Glomerular endothelial cell (primary cell): ENCODE measurements at places on chromosomes 2 and 18.
A peak's percentile ranks its signal among the peaks of the same experiment; 100 is the strongest.

GRCh38 chr2:30862054-30862651 is 54.9 kb upstream of the CAPN13 start:
- DNase-seq, result peak; percentile 10

DNA sequence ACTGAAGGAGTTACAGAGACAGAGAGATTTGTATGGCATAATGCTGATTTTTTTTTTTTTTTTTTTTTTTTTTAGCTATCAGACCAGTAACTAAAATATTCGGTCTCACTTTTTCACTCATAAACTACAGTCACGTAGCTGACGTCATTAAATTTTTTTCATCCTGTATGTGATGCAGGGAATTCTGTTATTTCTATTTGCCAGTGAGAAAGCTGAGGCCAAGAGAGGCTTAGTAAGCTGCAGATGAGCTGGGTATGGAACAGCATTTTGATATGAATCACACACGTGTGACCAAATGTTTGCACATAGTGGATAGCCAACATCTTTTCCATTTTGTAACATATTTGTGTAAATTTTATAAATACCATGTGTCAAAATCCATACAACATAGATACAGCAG is 79.1 kb upstream of the EPB41L3 start:
- DNase-seq, result no peak

- DNase-seq, result no peak
Observed at GRCh38 chr2:234300932-234301823, 195.7 kb downstream of the ARL4C start.

GRCh38 chr2:218028189-218028495 is 25.3 kb upstream of the TNS1 start:
- no peak for DNase-seq

DNA sequence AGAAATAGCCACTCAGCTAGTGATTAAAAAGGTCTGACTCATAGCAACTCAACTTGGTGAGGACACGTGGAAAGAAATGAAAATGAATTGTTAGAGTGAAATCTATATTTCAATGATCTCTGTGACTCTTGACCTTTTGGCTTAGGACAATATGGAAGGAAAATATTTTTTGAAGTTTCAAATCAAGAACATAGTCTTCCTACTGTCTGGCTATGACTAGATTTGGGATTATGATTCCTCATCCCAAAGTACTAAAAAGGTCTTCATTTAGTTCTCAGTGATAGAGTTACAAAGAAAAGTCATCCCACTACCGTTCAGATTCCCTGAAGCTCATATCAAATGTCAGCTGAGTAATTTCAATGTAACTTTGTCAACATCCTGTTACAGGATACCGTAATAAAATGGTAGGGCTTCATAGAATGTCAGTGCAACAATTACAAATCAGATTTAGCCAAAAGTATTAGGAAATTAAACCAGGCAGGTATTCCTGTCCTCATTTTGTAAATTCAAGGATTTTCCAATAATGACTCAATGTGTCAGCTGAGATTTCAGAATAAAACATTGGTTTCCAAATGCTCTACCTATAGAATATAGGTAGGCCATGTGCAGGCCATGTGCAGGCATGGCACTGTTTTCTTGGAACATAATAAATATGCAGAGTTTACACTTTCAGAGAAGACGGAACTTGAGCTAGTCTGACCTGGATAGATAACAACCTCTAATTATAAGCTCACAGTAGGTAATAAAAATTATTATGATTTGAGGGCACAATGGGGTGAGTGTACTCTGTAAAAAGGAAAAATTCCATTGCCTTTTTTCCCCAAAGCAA is 36.0 kb downstream of the ANKRD29 start:
- no peak for DNase-seq

- peak; percentile 52 for DNase-seq
Observed at GRCh38 chr2:9333591-9334171, 89.6 kb downstream of the ITGB1BP1 start.

- DNase-seq, result no peak
Observed at GRCh38 chr2:120969613-120970355, 234.1 kb downstream of the GLI2 start.

- no peak for DNase-seq
Observed at GRCh38 chr18:53883771-53884170, 340.7 kb downstream of the MBD2 start.

DNA sequence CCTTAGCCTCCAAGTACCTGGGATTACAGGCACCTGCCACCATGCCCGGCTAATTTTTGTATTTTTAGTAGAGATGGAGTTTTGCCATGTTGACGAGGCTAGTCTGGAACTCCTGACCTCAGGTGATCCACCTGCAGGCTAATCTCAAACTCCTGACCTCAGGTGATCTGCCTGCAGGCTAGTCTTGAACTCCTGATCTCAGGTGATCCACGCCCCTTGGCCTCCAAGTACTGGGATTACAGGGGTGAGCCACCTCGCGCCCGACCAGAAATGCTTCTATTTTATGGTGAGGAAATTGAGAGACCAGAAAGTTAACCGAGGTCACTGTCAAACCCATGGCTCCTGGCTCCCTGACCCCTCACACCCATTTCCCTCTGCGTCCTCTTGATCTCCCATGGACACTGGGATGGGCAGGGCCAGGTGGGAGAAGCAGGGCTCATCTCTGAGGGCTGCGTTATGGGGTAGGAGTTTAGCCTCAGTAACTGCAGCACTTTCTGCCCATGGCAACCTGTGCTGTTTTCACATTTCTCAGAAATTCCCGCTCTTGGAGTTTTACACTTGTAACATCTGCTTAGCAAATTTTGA is 210.0 kb downstream of the AGAP1 start:
- no peak for DNase-seq

GRCh38 chr2:170092436-170093060 is 85.4 kb upstream of the MYO3B start:
- no peak for DNase-seq

DNA sequence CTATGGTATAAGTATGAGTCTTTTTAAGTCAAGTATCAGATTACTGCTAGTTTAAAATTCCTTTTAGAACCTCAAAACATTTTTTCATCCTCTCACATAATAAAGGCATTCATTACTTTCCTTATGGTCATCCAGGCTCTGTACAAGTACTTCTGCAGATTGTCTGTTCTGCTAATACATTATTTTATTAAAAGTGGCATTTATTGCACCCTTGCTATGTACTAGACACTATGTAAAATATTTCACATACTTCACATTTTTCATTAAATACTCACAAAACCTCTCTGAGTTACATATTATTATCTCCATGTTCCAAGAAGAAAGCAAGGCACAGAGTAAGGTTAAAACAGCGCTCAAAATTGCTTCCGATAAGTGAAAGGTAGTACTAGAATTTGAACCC is 84.1 kb downstream of the RAPH1 start:
- DNase-seq, result no peak

DNA sequence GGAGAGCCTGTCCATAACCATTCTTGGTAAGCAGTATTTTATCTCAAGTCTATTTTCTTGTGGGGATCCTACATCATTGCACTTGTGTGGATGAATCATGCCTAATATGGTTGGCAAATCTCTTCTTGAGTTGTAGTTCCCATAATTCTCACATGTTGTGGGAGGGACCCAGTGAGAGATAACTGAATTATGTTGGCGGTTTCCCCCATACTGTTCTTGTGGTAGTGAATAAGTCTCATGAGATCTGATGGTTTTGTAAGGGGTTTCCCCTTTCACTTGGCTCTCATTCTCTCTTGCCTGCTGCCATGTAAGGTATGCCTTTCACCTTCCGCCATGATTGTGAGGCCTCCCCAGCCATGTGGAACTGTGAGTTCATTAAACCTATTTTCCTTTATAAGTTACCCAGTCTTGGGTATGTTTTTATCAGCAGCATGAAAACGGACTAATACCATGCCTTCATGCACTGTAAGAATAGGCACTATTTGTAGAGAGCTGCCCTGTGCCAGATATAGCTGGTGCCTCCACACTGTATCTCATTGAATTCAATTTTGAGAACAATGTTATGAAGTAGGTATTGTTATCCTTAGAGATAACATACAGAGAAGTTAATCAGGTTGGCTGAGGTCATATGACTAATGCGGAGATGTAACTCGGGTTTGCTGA is 148.3 kb downstream of the PLCL1 start:
- DNase-seq, result no peak

GRCh38 chr2:44135771-44136170 is 32.9 kb upstream of the PPM1B start:
- no peak for DNase-seq

GRCh38 chr2:179275253-179276012 is 10.8 kb upstream of the SESTD1 start:
- no peak for DNase-seq

DNA sequence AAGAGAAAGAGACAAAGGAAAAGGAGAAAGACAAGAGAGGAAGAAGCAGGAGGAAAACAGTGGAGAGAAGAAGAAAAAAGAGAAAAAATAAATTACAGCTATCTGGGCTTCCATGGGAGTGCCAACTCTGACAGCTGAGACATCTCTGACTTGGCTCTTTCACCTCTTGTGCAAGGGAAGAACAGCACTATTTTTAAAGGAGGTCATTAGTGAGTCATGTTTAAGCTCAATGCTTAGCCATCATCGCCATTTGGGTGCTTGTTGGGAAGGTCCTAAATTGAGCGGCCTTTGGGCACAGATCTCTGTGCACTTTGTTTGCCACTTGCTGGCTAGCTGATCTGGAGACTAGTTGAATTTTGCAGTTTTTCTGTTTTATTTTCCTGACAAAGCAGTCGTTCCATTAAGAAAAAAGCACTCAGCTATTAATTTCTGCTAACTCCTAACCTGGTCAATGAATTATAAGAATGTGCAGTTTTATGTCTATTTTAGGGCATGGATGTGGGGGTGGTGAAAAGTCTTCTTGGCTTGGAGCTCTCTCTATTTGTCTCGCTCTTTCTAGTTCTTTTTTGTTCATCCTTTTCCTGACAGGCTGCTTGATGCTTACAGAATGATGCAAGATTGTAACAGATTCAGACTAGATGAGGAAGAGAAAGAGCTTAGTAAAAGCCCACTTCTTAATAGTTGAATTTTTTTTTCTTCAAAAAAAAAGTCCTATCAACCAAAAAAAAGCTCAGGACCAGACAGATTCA is 231.5 kb downstream of the SLC8A1 start:
- DNase-seq, result no peak

- no peak for DNase-seq
Observed at GRCh38 chr2:121910139-121910538, 154.7 kb downstream of the TSN start.

DNA sequence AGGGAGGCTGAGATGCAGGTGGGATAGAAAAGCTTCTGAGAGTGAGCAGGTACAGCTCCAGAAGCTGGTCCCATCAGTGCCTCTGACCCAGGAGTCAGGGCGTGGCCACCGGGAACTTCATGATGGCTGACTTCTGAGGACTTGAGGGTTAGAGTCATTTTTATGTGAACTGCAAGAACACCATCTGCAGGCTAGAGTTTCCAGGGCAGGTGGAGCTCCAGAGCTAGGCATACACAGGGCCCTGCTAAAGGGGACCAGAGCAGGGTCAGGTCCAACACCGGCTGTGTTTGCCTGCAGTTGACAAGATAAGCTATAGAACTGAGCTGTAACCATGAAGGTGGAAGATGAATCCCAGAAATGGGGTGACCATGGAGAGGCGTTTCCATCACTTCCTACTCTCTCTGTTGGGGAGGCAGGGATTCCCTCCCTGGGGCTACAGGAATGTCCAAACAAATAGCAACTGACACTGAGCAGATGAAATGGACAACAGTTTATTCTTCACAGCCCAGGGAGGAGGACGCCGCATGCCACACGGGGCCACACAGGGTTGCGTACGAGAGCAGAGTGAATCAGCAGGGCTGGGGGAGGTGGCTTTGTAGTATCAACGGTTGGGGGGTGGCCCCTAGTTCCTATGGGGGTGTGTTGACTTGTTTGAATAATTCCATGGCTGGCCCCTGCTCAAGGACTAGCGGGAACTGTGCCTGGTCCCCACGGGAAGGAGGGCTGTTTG is 77.6 kb upstream of the ZNF516 start:
- DNase-seq, result no peak

GRCh38 chr2:240412211-240412861 is 23.1 kb upstream of the GPC1 start:
- DNase-seq, result no peak

DNA sequence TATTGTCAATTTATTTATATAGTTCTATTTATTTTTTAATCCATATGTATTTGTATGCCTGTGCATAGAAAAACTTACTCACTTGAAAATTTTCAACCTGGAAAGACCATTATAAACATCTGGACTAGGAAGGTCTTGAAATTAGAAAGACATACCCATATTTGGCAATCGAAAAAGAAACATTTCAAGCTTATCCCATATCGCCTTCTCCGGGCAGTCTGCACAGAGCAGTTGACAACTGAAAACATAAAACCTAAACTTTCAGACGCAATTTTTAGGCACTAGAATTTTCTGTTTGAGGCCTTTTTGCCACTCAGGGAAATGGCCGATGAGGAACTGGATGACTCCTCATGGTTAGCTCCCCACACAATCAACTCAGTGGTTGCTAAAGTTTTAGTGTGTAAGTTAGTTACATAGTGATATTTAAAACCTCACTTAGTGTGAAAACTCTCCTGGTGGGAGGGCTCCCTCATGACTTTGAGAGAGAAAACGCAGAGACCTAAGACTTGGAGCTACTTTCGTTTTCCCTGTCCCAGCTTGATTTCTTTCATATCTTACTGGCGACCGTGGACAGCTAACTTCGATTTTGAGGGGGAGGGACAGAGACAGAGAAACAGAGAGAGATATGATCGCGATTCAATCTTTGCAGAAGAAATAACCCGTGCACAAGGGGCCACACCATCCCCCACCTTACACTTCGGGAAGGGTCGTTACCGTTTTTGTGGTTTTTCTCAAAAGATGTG is 3.2 kb upstream of the HOXD12 start:
- no peak for DNase-seq

DNA sequence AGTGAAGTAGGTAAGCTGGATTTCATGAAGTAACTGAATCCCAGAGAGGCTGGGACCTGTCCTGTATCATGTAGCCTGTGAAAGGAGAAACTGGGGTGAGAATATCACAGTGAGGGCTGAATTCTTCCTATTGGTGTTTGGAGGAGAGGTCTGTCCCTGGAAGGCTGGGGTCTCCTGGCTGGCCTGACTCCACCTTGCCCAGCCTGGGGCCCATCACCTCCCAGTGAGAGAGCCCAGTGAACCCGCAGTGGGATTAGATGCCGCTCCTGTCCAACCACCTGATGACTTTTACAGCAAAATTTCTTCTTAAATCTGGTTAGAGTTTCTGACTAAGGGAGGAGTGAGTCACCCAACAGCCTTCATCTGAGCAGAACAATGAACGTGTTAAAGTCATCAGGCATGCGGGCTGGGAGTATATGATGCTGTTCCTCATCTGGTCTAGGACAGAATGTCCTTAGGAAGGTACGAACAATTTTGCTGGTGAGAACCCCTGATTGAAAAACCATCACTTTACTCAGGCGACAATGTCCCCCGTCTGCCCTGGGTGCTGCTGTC is 152.9 kb downstream of the LPIN1 start:
- DNase-seq, result no peak

GRCh38 chr18:43970656-43971055 is 693.4 kb upstream of the SYT4 start:
- no peak for DNase-seq

GRCh38 chr18:36494160-36494437 is 196.6 kb downstream of the FHOD3 start:
- no peak for DNase-seq
